ENCODE measurements at places on chromosomes 11 and 22. TPM values are rescaled to one million over a fixed set of nuclear protein-coding genes. Genes with fewer than 3 reads are reported as not detected.

GRCh38 chr11:32885556-32885955, 7.1 kb upstream of the QSER1 start:
- DNase-seq = no peak

- peak; percentile 50 for DNase-seq
Measured at GRCh38 chr22:30396871-30397655, at the start of gene SEC14L2. Gene SEC14L2, plus strand, starts transcription at chr22:30397018. Its CDS starts 99 bp downstream, at chr22:30397117.

Gene TRIM34
- total RNA-seq = 24.1 TPM

Gene OR51I1
- total RNA-seq = not detected

Gene OR4P4
- total RNA-seq = not detected

DNA sequence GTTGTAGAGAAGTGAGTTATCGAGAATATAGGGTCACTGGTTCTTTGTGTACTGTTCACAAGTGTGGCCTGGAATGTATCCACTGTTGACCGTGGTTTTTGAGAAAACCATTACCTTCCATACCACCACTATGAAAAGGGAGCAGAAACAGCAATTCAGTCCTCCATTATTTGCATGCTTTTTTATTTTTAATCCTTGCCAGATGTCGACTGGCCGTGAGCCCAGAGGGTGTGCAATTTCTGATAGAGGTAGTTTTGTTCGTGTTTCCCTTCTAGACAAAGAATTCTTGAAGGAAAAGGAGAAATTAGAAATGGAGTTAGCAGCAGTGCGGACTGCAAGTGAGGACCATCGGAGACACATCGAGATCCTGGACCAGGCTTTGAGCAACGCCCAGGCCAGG, 81.7 kb downstream of the AMOTL1 start:
- no peak for DNase-seq

- DNase-seq = no peak
Measured at GRCh38 chr11:120832481-120833238, 191.2 kb upstream of the TBCEL start.

Gene OLFML1
- not detected for total RNA-seq

GRCh38 chr22:29732883-29733282, 13.1 kb downstream of the CABP7 start:
- no peak for DNase-seq

DNA sequence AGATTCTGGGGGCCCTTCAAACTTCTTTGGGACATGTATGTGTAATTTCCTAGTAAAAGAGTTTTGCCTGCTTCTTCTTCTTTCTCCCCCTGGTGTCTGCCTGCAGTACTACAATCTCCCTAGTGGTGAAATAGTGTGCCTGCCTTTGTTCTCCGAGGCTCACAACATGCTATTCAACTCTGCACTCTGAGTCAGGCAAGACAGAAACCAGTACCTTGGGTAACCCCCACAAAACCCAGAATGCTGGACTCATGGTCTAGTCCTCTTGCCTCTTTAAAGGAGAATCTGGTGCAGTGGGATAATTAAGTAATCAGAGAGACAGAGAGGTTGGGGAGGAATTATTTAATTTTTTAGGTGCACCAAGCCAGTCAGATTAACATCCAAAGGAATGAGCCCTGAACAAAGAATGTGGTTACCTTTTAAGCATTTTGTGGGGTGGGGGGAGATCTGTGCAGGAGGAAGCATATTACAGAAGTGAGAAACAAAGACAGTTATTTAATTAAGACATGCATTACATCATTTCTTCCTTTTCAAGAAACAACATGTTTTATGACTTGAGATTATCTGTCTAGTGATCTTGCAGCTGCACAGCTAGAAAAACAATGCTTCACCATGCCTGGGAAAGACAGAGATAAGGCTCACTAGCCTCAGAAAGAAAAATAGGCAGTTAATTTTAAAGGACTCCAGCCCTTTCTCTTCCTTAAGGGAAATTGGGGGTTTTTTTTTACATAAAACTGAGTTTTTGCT, 11.0 kb upstream of the MS4A6A start:
- peak; percentile 58 for DNase-seq

DNA sequence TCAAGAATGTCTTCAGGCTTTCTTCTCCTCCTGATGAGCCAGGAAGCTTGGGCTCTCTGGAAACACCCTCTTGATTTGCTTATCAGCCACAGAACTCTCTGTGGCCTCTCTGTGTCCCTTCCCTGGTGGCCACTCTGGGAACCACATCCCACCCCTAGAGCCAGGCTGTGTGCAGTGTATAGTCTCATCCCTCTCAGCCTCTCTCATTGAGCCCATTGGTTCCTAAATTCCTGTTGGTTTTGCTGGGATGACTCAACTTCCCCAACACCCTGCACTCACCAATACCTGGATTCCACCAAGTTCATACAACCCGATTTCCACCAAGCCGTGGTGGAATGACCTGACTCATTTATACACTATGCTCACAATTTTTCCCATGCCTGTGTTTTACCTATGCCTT, 5.2 kb downstream of the IRAG1 start:
- DNase-seq = no peak

- DNase-seq = no peak
Measured at GRCh38 chr22:38727530-38728451, 22.0 kb downstream of the GTPBP1 start.

- no peak for DNase-seq
Measured at GRCh38 chr11:1848640-1849430, 4.0 kb upstream of the LSP1 start.

GRCh38 chr11:128908391-128909246, 17.5 kb downstream of the KCNJ5 start:
- DNase-seq = no peak

GRCh38 chr11:119782739-119783072, 53.7 kb upstream of the NECTIN1 start:
- DNase-seq = no peak

Measured in B cell (primary cell).